ENCODE measurements at places on chromosomes 6 and 20.

GRCh38 chr6:129516787-129517186 is 193.2 kb downstream of the ARHGAP18 start:
- no peak for DNase-seq

- no peak for DNase-seq
Observed at GRCh38 chr20:9220874-9221547, 152.1 kb downstream of the PLCB4 start.

GRCh38 chr20:49668181-49668877 is 45.3 kb downstream of the B4GALT5 start:
- DNase-seq, result no peak

GRCh38 chr20:46324379-46324778 is 16.1 kb upstream of the CDH22 start:
- no peak for DNase-seq

GRCh38 chr6:157548635-157549467 is 167.9 kb downstream of the ZDHHC14 start:
- no peak for DNase-seq

- no peak for DNase-seq
Observed at GRCh38 chr6:116847227-116847626, 18.3 kb upstream of the GPRC6A start.

GRCh38 chr20:53099856-53100255 is 127.7 kb downstream of the TSHZ2 start:
- no peak for DNase-seq

DNA sequence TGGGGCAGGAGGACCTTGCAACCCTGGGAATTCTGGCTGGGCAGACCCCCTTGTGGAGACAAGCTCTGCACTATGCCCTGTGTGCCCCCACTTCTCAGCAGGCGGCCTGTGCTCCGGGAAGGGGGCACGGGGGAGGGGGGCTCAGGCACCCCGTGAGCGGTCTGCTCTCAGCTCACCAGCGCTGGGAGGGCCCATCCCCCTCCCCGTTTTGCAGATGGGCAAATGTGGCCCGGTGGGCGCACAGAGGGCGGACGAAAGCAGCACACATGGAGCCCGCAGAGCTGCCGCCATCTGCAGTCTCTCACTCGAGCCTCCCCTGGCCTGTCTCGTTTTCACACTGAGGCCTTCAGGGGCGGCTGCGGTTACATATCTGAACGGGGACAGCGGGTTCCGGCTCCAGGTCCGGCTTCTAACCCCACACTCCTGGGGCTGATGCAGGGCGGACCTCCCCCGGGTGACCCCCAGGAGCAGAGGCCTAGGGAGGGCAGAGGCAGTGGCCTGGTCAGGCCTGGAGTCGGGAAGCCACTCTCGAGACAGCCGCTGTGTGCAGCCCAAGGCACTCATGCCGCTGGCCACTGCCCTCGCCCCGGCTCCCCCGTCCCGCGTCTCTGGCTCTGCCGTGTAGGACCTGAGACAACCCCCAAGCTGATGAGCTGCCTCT is 13.9 kb downstream of the CHRNA4 start:
- DNase-seq, result no peak

GRCh38 chr6:130065609-130066156 is 47.3 kb downstream of the L3MBTL3 start:
- DNase-seq, result no peak

DNA sequence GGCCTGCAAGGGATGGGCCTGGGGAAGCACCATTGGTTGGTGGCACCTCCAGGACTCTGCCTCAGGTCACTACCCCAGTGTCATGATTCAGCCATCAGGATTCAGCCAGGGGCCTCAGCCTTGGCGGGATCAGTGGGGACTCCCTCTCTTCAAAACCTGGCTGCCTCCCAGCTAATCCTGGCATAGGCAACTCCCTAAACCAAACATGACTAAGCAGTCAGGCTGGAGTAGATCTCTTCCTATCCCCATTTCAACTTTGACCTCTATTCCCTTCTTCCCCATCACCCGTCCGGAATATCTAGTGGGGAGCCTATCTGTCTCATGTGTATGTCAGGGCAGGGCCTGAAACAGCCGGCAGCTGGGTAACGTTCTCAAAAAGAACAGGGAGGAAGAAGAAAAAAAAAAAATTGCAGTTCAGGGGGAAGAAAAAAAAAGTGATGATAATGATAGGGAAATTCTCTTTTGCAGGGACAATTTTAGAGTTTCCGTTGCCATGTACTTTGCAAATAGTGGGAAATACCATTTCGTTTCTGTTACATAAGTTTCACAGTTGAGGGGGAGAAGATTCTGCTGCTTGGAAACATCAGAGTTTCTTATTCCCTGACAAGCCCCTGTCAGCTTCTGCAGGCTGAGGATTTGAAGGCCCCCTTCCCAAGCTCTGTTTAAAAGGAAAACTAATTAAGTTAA is 4.1 kb upstream of the PREX1 start:
- DNase-seq, result peak; percentile 84

DNA sequence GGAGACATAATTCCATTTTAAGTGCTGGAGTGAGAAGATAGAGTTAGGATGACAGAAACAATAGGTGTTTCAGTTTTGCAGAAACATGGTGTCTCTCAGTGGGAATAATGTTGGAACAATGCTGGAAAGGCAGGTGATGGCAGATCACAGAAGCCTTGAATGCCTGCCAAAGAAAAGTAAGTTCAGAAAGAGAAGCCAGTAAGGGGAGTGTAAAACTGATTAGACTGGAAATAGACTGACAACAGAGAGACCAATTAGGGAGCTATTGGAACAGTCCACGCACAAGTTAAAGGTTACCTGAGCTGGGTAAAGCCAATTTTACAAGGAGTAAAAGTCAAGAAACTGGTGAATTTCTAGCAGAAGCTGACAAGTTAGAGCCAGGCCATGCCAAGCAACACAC is 142.9 kb downstream of the TFAP2A start:
- no peak for DNase-seq

DNA sequence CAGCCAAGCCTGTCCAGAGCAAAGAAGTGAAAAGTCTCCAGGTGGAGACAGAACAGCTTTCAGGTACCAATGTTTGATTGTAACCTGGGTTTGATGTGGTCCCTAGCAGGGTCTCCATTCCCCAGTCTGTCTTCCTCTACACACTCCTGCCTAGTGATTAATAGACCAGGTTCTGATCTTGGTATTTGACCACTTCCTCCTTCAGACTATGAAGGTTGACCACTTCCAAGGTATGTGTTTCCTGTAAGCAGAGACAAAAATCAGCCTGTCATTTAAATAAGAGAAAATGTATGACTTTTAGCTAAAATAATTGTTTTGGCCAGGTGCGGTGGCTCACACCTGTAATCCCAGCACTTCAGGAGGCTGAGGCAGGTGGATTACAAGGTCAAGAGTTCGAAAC is 41.8 kb upstream of the TOP1 start:
- no peak for DNase-seq

DNA sequence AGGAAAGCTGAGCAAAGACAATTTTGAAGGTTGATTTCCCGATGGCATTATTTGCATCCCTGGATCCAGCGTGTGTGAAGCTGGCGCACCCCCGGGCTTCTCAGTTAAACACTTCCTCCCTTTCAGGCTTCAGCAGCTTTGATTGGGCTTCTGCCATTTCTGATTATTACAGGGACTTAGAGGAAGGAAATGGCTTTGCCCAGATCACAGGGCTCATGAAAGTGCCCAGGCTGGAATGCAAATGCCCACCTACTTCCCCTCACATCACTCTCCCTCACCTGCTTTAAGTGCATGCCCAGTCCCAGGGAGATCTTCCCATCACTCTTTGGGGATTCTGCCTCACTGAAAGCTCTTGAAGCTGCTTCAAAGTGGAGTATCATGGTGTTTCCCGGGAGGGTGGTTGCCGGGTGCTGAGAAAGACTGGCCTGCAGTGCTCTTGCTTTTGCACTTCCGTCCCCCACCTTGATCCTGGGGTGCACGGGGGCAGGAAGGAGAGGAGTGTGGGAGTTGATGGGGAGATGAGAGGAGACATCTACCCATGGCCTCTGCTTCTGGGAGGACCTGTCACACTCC is 28.3 kb downstream of the PHACTR3 start:
- no peak for DNase-seq

DNA sequence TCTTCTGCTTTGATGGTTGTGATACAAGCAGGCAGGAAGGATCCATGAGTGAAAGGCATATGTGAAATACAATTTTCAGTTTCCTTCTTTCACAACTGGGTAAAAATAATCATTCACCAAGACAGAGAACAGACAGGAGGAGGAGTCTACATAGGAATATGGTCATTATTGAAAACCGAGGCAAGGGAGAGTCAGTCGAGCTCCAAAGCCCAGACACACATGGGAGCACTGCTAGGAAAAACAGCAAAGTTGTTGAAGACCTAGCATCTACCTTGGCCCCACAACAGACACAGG is 260.6 kb downstream of the ERMARD start:
- no peak for DNase-seq

DNA sequence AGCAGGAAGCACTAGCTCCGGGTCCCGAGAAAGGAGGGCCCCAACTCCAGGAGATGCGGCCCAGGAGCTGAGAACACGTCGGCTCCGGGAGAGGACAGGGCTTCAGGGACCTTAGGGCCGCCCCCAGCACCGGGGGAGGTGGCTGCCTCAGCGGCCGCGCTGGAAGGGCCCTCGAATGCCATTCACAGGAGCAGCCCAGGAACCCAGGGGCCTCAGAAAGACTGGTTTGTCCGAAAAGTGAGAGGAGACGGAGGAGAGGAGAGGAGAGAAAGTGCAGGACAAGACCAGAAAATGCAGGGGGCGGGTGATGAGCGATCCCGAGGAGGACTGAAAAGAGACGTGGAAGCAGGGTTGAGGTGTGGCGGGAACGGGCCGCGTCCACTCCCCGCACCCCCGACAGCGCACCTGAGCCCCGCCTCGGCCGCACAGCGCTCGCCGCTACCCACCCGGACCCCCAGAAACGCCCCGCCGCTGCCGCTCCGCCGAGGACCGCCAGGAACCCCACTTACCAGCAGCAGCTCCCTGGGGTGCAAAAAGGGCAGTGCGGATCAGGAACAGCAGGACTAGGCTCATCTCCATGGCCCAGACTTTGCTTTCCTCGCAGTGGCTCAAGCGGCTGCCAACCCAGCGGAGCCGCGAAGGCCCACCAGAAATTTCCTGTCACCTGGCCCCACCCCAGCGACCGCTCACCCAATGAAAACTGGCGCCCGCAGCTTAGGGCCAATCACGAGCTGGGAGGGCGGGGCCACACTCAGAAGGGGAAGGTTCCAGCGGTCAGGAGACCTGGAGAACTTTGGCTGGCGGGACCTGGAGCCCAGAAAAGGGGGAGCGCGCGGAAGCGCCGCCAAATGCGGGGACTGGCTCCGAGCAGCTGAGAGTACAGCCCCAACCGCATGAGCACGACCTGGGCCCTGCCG is 25.4 kb downstream of the HLA-F start:
- peak; percentile 97 for DNase-seq

DNA sequence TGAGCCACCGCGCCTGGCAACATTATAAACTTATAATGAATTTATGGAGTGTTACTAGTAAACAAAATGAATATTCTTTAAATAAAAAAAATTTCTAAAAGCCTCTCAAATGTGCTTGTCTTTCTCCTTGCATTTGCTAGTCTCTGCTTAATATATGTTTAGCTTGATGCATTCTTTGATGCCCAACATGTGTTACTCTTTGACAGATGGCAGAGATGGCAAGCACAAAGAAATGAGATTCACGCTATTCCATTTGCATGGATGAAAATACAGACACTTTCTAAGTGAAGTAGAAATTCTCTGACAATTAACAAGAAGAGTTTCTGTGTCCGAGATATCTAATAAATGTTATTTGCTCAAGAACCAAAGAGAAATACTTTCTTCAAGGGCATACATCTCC is 30.1 kb downstream of the DCDC2 start:
- DNase-seq, result no peak
